ENCODE measurements at places on chromosomes 3 and 15.

DNA sequence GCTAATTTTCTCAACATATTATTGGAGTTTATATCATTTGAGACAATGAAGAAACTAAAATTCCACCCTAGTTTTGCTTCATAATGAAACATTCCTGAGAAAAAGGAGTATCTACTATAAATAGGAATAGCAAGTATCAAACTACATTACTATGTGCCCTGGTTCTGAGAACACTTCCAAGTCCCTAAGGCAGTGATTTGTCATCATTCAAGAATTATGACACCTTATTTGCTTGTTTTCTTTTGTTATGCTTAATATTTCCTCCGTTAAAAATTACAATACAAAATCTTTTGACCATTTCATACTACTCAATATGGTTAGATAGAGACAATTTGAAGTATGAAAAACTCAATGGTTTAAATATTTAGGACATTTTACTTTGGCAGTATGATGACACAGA is 707.8 kb upstream of the GOLIM4 start:
- DNase-seq = no peak

DNA sequence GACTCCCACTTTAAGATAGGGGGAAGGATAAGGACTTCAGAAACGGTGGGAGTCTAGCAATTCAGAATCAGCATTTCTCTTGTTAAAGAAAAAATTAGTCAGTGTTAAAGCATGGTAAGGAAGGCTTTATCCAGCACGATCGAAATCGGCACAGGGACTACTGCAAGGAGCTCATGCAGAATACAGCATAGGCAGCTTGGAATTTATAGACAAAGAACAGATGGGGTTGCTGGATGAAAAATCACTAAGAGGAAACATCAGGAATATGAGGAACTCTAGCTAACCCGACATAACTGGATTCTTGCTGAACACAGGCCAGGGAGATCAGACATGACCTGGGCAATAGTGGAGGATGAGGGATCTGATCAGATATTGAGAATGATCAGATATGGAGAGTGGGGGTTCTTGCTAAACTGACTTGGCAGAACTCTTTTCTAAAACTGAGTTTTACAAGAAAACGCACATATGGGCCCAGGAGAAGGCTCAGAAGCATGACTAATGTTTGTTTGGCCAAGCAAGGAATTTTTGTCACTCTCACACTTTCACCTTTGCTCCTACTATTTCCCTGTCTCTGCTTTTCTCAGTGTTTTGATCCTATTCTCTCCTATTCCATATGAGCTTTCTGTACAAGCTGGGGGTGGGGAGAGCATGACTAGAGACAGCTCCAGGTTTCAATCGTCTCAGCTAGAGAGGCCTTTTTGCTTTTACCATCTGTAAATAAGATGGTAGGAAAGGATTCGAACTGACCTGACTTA is 3.9 kb upstream of the PLCH1 start:
- no peak for DNase-seq

DNA sequence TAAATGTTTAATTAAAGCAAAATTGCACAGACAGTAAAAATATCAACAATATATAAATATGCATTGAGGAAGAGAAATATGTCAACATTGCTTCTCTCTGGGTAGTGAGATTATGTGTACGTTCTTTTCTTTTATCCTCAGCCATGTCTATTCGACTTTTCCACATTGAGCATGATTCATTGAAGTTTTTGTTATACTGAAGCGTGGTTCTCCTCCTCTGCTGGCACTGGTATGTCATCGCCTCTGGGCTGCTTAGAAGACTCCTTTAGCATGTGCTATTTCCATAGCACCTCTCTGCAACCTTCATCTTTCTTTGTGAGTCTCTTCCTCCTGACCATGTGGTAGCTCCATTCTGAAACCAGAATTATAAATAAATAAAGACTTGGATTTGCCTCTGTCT is 65.8 kb upstream of the AKAP13 start:
- no peak for DNase-seq

DNA sequence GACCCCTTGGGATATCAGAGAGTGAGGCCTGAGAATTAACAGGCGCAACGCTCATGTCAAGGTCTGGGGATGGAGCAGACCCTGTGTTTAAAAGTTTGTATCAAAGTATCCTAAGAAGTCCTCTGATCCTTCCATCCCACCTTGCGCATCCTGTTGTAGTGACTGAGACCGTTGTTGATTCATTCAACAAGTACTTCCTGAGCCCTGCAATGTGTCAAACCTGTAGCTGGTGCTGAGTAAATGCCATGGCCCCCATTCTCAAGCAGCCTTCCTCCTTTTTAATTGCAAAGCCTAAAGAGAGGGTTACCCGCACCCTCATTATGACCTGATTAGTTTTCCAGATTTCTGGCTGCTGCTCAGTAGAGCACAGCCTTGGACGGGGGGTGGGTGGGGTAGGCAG is 46.4 kb downstream of the RPLP1 start:
- DNase-seq = no peak

- no peak for DNase-seq
These were observed 59.1 kb upstream of the RASA2 start for GRCh38 chr3:141427764-141428163.

GRCh38 chr15:38695249-38696108 is 130.9 kb upstream of the RASGRP1 start:
- no peak for DNase-seq

- DNase-seq = no peak
These were observed 7.9 kb upstream of the WDR6 start for GRCh38 chr3:48999085-48999858.

DNA sequence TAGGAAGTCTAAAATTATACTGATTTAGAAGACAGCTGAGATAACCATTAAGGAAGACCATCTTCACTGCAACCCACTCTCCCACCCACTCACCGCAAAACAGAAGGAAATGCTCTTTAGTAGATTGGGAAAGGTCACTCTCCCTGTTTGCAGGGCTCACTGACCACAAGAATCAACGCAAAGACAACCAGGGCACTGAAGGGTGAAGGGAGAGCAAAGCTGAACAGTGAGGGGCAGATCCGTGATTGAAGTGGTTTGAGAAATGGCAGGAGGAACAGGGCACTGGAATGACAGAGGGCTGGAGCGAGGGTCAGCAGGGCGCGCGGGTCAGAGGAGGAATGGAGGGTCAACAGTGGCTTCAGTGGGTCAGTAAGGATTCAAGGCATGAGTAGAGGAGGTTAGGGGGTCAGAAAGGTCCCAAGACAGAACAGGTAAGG is 520 bp downstream of the MESD start:
- DNase-seq = no peak

- no peak for DNase-seq
These were observed 161.9 kb upstream of the RGMA start for GRCh38 chr15:93250950-93251349.

DNA sequence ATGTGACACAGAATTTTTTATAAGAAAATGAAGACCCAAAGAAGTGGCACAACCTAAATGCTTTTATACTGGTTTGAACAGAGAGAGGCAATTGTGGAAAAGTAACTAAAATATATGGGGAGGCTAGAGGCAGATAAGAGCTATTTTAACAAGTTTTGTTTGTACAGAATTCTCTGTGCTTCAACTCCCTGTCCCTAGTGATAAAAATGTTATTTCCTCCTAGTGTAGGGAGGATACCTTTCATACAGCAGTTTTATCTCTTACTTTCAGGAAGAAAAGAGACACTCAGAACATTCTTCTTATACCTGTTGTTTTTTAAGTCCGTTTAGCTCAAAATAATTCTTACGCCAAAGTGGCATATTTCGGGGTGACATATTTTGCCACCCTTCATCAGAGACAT is 21.2 kb upstream of the ZNF639 start:
- no peak for DNase-seq

GRCh38 chr3:150083655-150084042 is 113.0 kb upstream of the PFN2 start:
- DNase-seq = no peak

DNA sequence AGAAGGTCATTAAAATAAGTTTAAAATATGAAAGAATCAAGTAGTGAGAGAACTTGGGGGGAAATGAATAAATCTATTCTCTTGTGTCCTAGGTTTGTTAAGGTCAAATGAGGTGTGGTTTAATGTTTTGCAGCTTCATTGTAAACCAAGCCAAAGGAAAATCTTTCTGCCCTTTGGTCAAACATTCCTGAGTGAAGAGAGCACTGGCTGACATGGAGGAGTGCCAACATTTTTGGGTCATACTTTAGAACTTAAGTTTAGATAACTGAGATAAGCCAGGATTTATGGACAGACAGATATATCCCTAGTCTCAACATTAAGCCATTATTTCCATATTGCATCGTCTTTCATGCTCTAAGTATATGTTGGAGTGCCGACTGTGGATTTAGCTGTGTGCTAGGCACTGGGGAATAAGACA is 66.4 kb downstream of the PTPRG start:
- DNase-seq = no peak

- DNase-seq = no peak
These were observed 17.5 kb upstream of the P2RY1 start for GRCh38 chr3:152817400-152817799.

GRCh38 chr3:113668015-113668414 is 28.4 kb downstream of the USF3 start:
- DNase-seq = peak; percentile 81

DNA sequence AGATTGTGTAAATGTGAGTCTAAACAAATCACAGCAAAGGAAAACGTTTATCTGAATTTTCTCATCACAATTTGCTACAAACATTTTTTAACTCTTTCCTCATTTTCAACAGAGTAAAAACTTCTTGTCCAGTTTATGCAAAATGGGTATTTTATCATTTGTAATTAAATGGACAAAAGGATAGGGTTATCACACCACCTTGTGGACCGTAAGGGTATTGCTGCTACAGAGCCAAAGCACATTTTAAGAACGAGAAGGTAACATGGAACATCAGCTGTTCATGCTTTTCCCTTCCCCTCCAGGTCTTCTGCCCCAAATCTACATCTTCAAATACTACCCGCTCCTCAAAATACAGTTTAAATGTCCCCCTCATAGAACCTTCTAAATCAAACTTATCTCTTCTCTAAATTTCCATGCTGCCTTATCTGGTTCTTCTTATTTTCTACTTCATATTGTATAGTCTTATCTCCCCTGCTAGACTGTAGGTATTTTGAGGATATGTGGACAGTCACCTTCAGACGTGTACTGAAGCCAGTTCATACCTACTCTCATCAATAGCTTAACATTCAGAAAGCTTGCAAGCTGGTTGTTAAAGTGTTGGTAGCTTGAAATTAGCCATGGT is 12.8 kb upstream of the SETMAR start:
- DNase-seq = peak; percentile 67

DNA sequence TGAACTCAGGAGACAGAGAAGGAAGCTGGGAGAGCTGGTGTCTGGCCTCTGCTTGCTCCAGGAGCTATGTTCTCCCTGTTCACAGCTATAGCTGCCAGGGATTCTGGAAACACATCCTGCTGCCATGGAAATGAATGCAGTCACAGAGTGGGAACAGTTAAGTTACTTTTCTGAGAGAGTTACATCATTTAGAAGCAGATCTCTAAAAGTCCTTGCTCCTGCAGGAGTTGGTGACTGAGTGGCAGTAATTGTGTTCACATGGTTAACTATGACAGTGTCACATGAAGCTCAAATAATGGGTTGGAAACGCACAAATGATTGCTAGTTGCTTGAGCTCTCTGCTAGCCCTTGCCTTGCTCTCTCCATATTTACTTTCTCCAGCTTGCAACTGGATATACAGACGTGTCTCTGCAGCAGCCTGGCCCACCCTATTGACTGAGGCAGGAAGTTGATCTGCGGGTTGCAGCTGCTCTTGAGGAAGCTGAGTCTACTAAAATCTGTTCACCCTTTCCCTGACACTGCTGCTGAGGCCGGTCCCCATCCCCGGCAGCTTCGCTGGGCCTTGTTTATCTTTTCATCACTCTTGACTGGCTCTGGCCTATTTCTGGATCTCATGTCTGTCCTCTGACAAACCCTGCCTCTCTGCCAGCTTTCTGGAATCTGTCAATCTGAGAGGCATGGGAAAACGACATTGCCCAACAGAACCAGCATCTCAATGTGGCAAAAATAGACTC is 16.7 kb upstream of the ISLR start:
- DNase-seq = no peak

DNA sequence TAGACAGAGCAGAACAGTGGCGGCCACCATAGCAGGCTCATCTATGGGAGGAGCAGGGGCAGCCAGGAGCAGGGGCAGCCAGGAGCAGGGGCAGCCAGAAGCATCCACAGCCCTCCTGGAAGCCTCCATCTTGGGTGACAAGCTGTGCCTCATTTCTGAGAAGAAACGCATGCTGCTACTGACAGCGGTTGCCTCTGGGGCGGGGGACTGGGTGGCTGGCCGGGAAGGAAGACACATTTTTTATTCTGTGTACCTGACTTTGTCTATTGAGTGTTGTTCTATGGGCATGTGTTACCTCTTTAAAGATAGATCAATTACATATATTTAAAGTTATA is 71.5 kb upstream of the KLF13 start:
- no peak for DNase-seq

- DNase-seq = no peak
These were observed 66.8 kb upstream of the ADAMTSL3 start for GRCh38 chr15:83587091-83587490.

DNA sequence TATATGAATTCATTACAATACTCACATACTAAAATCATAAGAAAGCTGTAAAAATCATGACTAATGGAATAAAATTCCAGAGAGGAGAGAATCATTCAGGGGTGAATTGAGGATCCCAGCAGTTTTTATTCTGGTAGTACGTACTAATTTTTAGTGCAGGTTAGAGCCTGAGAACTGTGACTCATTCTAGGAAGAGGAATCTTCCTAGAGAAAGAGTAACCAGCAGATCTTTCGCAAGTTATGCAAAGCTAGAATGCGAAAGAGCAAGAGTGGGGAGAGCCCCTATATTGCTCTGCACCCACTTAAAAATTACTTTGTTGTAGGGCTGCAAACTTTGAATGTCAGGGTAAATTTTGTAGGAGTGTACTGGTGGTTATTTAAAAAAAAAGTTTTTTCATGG is 303.6 kb upstream of the ARPP21 start:
- no peak for DNase-seq

- DNase-seq = no peak
These were observed 56.9 kb upstream of the MANF start for GRCh38 chr3:51328206-51328605.

DNA sequence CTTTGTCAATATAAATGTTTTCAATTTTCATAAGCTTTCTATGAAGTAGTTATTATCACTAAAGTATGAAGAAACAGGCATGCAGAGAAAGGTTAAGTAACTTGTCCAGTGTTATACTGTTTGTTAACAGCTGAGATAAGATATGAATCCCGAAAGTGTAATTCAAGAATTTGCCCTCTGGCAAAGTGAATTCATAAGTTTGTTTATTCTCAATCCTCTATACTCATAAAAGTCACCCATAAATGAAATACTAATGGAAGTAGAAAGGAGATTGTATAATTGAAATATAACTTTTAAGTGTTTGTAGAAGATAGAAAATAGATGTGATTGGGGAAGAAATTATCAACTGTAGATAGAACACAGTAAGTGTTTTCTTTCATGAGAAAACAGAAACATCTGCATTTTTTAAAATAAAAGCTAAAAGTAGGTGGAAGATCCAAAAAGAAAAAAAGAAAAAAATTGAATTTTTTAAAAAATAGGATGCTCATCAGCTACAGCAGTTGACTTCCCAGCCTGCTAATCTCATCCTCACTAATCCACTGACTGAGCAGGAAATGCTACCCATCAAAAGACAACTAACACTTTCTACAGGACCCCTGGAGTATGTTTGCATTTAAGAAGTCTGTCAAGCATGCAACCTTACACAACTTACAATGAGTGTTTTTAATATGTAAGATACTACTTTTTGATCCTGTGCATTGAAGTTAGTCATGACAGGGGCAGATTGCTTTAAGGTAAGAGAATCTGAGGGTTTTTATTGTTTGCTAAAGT is 878.1 kb downstream of the SI start:
- DNase-seq = no peak

Measured in Kasumi-1 (cell line).